ENCODE measurements at places on chromosomes 16 and 17.

DNA sequence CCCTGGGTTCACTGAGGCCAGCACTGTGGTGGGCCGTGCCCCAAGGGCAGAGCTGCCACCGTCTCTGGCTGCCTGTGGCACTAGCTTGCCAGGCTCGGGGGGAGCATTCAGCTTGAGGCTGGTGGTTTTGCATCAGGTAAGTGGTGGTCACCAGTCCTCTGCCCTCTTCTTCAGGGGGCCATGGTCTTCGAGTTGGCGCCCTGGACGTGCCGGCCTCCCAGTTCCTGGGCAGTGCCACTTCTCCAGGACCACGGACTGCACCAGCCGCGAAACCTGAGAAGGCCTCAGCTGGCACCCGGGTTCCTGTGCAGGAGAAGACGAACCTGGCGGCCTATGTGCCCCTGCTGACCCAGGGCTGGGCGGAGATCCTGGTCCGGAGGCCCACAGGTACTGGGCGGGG is 32.2 kb downstream of the TSC2 start:
- no peak for DNase-seq

GRCh38 chr16:86218479-86219170 is 291.7 kb upstream of the FOXF1 start:
- no peak for DNase-seq

DNA sequence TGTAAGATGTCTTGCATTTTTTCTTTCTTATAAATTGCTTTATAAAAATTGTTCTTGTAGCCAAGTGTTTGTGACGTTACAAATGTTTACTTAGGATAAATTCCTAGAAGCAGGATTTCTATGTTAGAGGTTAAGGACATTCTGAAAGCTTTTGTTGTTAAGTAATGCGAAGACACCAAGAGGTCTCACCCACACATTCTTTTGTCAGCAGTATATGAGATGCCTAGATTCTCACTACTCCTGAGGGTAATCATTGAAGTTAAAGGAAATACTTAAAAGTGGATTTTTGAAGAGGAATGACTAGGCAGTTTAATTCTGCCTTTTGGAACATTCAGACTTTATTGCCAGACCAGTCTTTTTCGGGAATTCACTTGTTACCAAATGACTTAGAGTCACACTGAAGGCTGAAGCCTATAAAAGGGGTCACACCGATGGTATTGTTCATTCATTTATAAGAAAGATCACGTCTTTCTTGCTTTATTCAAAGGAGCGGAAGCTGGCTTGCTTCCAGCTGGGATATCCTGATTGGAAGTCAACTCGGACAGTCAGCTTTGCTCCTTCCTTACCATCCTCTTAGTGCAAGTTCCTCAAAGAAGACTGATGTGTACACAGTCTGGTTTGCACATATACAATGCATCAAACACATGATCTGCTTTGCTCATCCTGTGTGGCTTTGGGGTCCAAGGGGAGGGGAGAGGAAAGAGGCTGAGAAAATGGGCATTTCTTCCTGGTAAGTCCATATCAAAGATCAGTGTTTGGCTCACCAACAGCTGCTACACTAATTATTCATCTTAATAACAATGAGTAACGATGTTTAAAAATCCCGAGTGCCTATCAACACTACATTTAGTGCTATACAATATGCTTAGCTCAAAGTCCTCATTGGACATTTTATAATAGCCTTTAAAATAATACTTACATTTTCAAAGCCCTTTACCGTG is 160.0 kb downstream of the MAP2K6 start:
- DNase-seq = no peak

GRCh38 chr17:44906763-44907728 is 7.8 kb upstream of the EFTUD2 start:
- DNase-seq = no peak

DNA sequence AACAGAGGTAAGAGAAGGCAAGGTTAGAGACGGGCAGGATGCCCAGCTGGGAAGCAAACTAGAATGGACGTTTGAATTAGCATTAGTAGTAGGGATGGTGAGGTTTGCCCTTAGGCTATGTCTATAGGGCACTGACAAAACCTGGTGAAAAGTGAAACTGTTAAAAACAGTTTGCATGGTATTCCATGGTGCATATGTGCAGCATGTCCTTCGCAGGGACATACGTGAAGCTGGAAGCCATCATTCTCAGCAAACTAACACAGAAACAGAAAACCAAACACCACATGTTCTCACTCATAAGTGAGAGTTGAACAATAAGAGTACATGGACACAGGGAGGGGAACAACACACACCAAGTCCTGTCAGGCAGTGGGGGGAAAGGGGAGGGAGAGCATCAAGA is 25.8 kb downstream of the NACA2 start:
- DNase-seq = no peak

Measured in SHP77 (cell line).